ENCODE measurements at places on chromosomes 13 and 19.

DNA sequence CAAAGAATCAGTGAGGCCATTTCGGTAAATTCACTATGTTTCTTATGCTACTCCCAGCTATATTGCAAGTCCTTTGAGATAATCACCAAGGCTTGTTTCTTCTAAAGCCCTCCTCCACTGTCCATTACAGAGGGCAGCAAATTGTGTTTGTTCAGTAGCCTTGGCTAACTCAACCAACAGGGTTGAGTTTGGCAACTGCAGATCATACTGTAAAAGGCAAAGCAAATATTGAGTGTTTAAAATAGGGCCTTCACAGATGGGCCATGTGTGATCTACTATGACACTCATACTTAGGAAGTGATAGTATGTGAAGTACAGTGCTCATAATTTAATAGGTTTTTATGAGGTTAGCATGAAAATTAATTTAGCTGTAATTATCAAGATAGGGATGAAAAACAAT, 171.3 kb downstream of the DACH1 start:
- DNase-seq = no peak

- DNase-seq = no peak
Measured at GRCh38 chr19:33691736-33692135, 70.0 kb downstream of the CHST8 start.

- DNase-seq = no peak
Measured at GRCh38 chr19:2051773-2052704, 995 bp upstream of the MKNK2 start.

DNA sequence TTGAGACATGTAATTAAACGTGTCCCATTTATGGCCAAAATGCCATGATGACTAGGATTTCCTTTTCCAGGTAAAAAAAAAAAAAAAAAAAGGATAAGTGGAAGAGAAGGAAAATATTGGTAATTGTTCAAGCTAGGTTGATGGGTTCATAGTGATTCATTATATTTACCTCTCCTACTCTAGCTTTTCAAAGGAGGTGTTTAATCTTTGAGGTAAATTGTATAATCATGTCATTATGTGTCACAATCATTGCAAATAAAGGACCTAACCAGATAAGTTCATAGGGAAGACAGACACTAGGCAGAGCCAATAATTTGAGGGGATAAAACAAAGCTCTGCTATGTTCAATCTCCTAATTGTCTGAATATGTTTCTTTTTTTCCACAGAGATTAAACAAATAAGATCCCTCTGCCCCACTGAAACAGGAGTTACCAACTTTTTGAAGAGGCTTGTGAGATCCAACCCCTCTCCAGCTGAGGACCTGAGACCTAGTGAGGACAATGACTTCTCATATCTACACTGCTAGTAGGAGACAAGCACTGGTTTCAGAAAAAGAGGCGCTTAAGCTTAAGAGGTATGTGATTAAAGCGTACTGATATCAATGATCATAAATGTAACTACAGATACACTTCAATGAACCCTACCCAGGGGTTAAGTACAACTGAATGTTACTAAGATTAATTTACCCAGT, 61.4 kb downstream of the USP12 start:
- DNase-seq = no peak

DNA sequence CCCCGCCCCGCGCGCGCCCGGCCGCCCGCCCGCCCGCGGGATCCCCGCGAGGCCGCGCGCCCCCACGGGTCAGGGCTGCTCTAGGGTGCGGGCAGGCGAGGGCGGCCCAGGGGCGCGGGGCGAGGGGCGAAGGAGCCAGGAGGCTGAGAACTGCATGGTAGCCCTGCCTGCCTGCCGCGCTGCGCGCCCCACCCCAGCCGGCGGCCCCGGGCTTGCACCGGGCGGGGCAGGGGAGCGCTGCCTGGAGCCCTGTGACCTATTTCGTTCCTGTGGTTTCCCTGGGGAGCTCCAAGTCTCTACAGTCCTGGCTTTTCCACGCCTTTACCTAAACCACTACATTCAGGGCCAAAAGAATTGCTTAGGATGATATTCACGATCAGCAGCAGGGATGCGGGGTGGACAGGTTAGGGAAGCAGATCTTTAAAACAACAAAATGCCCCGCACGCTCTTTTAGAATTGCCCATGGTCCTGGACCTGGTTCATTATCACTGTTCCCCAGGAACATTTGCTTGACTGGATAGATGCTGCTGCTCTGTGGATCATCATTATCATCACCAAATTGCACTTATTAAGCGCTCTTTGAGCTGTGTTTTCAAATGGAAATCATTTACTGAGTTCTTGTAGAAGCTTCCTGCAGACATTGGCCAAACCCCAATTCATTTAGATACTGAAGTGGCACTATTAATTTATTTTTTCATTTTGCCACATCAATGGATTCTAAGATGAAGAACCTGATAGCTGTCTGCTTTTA, 421 bp upstream of the GPR12 start:
- DNase-seq = no peak

GRCh38 chr19:57282011-57282643, 1.8 kb downstream of the ZNF460 start:
- no peak for DNase-seq

DNA sequence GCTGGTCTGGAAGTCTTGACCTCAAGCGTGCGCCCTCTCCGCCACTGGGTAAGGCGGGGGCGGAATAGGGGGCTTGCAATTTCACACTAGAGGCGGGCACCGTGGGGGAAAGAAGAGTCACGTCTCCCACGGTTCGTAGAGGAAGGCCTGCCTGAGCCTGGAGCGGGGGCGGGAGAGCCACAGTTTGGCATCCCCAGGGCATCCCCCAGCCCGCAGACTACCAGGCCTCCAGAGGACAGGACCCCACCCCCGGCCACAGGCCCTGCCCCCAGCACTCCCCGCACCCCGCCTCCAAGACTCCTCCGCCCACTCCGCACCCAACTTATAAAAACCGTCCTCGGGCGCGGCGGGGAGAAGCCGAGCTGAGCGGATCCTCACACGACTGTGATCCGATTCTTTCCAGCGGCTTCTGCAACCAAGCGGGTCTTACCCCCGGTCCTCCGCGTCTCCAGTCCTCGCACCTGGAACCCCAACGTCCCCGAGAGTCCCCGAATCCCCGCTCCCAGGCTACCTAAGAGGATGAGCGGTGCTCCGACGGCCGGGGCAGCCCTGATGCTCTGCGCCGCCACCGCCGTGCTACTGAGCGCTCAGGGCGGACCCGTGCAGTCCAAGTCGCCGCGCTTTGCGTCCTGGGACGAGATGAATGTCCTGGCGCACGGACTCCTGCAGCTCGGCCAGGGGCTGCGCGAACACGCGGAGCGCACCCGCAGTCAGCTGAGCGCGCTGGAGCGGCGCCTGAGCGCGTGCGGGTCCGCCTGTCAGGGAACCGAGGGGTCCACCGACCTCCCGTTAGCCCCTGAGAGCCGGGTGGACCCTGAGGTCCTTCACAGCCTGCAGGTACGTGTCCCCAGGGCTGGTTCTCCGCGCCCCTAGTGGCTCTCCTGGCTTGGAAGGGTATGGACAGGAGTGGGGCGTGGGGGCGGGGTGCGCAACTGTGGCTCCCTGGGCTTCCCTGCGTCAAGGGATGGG, at the start of gene ANGPTL4:
ANGPTL4 (plus strand) TSS at position 353 of the 969 bp plus-strand sequence; CDS start at position 520, 167 bp downstream.
- peak; percentile 64 for DNase-seq

DNA sequence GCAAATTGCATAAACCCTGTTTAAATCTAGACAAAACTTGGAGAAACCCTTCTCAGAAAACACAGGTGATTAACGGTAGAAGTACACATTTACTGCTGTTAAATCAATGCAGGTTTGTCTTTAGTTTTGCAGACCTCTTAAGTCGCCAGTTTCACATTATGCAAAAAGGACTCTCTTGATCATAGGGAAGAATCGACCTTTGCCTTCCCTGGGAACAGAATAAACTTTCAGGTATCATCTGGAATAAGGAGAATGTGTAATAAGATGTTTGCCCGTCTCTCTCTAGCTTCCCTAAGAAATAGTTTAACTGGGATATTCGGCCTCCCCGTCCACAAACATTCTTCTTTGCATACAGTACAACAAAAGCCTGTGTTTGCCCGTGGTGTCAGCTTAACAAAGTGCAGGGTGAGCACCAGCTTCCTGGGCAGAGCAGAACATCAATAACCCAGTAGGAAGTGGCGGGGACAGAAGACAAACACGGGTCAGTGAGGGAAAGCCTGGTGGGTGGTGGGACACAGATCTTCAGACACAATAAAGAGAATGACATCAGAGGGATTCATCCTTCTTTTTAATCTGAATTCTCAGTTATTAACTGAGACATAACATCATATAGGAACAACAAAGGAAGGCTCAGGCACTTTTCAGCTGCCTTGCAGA, 1077.7 kb upstream of the SLC10A2 start:
- DNase-seq = no peak

GRCh38 chr13:33283195-33283911, 2.2 kb downstream of the STARD13 start:
- DNase-seq = no peak

- DNase-seq = peak; percentile 74
Measured at GRCh38 chr13:35720690-35721554, 244.4 kb upstream of the MAB21L1 start.

DNA sequence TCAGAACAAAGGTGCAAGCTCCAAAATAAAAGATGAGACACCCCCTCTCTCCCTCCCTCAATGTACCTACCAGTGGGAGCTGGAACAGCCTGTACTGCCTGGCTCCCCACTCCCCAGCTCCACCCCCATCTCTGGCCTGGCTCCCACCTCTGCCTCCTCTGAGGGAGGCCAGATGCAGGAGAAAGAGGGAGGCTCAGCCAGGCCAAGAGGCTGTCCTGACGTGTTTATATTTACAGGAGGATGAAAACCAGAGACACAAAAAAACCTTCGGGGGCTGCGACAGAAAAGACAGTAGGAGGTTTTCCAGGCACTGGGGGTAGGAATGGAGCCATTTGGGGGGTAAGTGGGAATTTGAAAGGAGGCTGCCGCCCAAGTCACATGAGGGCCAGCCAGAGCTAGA, 19.7 kb downstream of the ARHGEF18 start:
- no peak for DNase-seq
